ENCODE measurements at places on chromosomes 5 and 9.

DNA sequence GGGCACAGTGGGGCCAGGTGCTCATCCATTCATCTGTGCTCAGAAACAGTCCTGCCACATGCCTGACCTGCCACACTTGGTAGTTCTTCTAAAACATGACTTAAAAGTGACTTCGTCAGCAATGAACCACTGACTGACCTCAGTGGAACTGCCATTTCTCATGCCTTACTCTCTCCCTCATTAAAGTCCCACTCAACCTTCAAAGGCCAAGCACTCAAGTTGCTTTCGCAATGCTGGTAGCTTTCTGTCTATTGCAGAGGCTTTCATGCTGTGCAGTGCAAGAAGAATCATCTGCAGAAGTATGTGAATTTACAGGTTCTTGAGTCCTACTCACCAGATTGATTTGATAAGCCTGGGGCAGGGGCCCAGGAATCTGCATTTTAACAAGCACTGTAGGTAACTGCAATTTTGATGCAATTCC lies 23.9 kb downstream of the B4GALT1 start:
- DNase-seq: no peak

GRCh38 chr9:125904155-125904851 lies 157.1 kb downstream of the PBX3 start:
- no peak for DNase-seq

- no peak for DNase-seq
Measured at GRCh38 chr5:109944461-109944860, 254.7 kb downstream of the MAN2A1 start.

GRCh38 chr5:24059006-24059405 lies 551.6 kb downstream of the PRDM9 start:
- DNase-seq: no peak

All from activated naive CD4-positive, alpha-beta T cell (primary cell).